ENCODE measurements at places on chromosomes 7 and 10.
A peak's percentile ranks its signal among the peaks of the same experiment; 100 is the strongest.

DNA sequence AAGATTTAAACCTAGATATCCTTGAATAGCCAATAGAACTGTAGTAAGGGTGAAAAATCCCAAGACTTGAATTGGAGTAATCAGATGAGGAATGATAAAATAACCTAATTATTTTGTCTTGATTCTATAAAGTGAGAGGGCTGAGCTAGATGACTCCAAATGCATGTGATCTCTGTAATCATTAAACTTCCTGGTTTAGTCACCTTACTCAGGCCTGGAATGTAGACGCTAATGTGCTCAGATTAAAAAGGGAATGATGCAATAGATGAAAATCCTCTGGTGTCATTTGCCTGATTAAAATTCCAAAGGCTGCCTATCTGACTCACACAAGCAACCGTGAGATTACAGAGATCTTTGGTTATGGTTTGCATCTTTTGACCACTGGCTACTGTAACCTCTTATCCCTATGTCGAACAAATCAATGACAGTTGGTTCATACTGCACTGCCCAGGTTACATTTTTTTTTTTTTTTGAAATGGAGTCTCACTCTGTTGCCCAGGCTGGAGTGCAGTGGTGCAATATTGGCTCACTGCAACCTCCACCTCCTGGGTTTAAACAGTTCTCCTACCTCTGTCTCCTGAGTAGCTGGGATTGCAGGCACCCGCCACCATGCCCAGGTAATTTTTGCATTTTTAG, 2.9 kb upstream of the HKDC1 start:
- DNase-seq = no peak

DNA sequence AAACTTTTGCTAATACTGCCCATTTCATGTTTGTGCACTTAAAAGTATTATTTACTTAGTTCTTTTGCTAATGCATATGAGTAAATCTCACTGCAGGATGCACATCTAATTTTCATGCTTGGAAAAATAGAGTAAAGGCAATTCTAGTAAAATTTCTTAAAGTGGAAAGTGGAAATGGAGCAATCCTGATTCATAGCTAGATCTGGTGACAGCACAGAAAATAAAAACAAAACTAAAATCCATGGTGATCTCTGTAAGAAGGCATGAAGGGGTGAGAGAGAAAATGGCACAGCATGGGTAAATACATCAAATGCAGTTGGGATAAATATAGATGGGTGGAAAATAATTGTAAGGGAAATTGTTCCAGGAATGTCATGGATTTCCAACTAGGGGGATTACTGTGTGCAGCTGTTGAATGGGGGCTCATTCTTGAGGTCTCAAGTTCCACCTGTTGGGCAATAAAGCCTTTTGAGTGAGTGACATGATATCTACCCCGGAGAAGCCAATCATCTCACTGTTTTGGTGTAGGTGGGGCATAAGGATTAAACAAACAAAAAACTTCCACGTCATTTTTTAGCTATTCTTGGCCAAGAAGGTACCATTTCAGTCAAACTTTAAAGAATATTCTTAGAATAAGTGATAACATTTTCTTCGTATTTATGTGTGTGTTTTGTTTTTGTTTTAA, 1.7 kb upstream of the MCU start:
- DNase-seq = no peak

DNA sequence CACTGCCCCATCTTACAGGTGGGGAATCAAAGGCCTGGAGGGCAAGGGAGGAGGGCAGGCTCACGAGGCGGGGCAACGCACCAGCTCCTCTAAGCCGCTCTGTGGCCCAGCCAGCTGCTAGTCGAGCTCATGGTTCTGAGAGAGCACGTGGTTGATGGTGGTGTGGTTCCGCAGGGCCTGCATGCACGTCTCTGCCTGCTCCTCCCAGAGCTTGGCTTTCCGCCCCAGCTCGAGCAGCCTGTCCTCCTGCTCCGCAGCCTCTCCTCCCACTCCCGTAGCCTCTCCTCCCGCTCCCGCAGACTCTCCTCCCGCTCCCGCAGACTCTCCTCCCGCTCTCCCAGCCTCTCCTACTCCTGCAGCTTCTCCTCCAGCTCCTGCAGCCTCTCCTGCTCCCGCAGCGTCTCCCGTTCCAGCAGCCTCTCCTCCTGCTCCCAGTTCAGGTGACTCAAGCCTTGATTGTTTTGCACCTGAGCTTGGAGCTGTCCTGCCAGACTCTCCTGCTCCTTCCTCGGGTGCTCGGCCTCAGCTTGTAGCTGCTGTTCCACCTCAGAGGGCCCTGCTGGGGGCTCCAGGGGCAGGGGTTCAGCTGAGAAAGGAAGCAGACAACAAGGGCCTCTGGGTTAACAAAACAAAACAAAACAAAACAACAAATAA, 19.1 kb upstream of the MTPAP start:
- no peak for DNase-seq

DNA sequence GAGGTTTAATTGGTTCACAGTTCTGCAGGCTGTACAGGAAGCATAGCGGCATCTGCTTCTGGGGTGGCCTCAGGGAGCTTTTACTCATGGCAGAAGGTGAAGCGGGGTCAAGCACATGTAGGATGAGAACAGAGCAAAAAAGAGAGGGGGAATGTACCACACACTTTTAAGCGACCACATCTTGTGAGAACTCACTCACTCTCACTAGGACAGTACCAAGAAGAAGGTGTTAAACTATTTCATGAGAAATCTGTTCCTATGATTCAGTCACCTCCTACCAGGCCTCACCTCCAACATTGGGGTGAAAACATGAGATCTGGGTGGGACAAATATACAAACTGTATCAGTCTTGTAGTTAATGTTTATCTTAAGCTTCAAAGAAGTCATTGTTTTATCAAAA, 174.7 kb downstream of the GNAI1 start:
- DNase-seq = no peak

DNA sequence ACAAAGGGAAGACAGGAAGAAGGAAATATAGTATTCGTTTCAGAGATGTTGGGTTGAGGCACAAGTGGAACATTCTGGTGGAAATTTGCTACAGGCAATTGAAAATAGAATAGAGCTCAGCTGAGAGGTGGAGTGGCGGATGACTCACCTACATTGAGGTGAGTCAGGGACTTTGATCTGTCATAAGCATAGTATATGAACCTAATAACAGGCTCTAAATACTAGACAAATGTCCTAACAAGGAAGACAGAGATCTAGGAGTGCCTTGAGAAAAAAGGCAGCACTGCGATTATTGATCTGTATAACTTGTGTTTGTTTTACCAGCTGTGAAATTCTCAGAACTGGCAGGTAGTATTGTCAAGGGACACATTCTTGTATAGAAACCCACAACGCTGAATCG, 907 bp upstream of the IFRD1 start:
- peak; percentile 42 for DNase-seq

- DNase-seq = peak; percentile 13
These were observed 82.5 kb downstream of the COBL start for GRCh38 chr7:51234139-51234538.

DNA sequence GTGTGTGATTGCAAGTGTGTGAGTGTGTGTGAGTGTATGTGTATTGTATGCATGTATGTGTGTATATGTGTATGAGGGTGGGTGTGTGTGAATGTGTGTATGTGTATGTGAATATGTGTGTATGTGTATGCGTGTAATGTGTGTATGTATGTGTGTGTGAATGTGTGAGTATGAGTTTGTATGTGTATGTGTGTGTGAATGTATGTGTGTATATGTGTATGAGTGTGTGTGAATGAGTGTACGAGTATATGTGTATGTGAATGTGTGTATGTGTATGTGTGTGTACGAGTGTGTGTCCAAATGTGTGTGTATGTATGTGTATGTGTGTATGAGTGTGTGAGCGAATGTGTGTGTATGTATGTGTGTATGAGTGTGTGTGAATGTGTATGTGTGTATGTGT, 8.2 kb upstream of the GALNTL5 start:
- no peak for DNase-seq

- DNase-seq = no peak
These were observed 14.3 kb downstream of the ZMIZ2 start for GRCh38 chr7:44762726-44763522.

- DNase-seq = no peak
These were observed 96.0 kb upstream of the DNAAF5 start for GRCh38 chr7:630539-630938.

DNA sequence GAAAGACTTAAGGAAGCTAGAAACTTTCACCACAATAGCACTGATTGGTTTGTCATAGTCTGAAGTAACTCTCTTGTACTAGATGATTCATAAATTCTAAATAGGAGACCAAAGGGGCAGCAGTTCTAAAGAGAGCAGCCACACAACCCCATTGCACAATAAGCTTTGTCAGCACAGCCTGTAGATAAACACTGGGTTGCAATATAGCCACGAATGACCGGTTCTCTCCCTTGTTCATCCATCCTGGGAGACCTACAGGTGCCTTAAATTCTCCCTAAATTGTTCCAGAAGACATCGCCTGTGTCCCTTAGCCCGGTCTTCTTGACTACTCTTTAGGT, 167.0 kb downstream of the SNX13 start:
- DNase-seq = no peak

DNA sequence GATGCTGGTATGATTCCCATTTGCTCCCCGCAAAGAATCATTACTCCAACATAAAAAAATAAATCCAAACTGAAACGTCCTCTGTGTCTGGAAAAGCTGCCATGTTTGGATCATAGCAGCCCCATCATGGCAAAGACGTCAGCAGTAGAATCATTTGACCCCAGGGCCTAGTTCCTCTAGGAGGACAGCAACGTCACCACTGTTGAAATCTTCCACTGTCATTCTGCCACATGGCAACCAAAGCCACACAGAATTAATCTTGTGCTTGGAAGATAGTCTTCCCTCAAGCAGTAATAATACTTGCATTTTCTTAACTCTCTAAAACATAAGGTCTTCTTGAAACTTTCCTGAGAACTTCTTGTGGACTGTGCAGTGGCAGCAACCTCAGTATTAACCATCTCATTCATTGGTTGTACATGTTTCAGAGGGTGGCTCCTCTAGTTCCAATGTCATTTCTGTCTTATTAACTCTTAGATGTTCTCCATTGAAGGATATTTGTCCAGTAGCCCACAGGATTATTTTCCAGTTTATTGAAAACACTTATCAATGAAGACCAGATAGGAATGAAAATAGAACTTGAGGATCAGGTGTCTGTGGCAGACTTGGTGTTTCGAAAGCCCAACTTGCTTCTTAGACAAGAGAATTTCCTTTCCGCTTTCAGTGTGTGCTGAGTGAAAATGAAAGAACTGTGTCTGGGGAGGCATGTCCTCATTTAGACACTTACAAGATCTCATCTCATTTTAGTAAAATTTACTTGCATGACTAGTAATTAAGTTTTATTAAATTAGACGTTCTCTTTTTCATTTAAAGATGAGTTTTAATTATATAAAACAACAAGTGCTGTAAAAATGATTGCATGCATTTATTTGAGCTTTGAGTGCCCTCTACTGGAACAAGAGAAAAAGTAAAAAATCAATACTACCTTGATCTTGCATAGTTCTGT, 28.9 kb upstream of the INHBA start:
- DNase-seq = no peak

DNA sequence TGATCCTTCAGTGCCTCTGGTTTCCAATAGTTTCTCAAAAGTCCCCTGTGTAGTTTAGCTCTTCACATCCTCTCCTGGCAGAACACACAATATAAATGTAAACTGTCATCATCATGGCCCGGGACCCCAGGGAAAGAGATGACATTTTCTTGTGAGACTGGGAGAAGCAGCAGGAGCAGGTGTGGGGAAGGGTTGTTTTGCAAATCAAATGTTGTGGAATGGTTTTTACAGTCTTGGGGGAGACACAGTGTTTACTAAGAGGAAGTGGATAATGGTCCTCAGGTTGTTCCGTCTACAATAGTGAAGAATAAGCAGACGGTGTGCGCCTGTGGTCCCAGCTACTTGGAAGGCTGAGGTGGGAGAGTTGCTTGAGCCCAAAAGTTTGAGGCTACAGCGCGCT, 159.1 kb downstream of the SEC23IP start:
- no peak for DNase-seq

DNA sequence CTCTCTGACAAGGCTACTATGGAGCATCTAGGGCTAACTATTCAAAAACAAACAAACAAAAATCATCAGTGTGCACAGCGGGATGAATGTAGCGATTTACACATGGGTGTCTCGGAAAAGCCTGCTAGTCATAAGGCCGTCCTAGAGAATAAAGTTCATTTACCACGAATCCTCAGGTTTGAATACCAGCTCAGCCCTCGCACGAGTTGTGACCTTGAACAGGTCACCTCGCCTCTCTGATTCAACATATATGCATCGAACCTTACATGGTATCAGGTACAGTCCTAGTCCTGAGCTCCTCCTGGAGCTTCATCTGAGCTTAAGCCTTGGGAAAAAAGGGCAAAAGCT, 572 bp downstream of the ATP5MF start:
- DNase-seq = no peak

GRCh38 chr7:26090927-26091519, 61.0 kb upstream of the NFE2L3 start:
- DNase-seq = peak; percentile 90

GRCh38 chr10:33428682-33429081, 94.2 kb upstream of the NRP1 start:
- DNase-seq = no peak

DNA sequence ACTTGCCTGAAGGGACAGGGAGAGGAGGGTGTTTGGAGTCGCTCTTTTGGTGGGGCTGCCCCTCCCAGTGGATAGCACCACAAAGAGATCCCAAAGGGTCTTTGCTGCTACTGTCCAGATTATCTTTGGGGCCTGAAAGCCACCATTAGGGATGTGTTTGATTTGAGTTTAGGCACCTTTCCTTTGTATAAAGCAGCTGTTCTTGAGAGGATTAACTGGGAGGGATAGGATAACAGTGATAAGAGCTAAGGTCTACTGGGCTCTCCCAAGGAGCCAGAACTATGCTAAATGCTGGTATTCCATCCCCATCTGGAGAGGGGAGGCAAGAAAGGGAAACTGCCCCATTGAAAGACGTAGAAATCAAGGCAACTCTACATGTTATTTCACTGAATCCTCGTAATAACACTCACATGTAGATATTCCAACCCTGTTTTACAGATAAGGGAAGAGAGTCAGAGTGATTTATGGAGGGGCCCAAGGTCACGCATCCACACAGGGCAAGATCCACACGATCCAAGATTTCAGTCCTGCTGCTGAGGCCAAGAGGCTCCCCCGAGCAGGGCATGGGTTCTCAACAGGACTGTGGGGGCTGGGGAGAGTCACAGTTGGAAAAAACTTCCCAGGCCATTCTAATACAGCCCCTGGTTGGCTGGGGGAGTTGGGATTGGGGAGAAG, 11.1 kb upstream of the TCF7L2 start:
- no peak for DNase-seq
